ENCODE measurements at places on chromosomes 4 and X.

DNA sequence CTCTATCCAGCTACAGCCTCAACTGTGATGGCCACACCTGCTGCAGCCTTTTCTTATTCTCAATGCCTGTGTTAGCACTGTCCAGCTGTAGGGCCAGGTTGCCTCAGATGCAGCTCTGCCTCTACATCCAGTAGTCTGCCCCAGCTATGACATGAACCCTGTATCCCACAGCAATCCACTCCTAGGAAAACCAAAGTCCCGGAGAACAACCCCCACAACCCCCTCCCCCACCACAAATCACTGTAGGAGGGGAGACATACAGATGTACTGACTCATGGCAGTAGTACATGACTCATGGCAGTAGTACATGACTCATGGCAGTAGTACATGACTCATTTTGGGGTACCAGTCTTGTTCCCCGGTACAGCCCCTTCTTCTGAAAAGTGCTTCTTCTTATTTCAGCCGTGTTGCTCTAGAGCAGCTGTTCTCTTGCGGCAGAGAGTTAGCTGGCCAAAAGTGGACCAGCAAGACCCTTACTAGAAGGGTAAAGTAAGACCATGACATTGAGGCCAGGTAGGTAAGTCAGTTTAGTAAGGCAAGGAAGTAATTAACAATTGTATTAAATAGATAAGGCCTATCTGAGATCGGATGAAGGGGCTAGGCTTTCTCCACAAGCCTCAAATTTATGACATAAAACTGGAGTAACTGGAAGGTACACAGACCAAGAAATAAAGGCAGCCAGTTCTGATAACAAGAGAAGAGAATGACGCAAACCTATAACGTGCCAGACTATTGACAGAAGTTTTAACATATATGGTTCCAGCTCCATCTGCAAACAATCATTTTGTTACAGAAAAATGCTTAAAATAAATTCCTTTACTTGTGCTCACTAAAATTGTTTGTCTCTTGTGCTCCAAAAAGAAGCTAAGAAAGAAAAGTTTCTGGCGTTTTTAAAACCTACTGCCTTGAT is 221.4 kb downstream of the TACR3 start:
- no peak for DNase-seq

DNA sequence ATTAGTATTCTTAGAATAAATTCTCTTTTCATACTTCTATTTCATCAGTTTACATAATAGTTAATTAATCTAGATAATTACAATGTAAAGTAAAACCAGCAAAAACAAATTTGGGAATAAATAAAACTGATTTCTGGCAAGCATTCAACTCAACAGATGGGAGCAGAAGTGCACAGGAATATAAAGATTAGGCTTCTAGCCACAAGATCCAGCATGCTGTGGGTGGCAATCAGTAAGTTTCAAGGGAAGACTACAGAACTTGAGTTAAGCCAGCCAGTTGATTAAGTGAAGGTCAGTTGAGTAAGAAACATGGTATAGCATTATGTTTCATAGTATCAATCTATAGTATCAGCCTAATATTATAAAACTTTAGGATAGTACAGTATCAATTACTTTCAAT is 324.2 kb upstream of the AADAT start:
- no peak for DNase-seq

- DNase-seq = no peak
Observed at GRCh38 chr4:174284487-174284886, 776 bp downstream of the CEP44 start.

- DNase-seq = no peak
Observed at GRCh38 chrX:49767236-49767635, 61.9 kb upstream of the PAGE4 start.

DNA sequence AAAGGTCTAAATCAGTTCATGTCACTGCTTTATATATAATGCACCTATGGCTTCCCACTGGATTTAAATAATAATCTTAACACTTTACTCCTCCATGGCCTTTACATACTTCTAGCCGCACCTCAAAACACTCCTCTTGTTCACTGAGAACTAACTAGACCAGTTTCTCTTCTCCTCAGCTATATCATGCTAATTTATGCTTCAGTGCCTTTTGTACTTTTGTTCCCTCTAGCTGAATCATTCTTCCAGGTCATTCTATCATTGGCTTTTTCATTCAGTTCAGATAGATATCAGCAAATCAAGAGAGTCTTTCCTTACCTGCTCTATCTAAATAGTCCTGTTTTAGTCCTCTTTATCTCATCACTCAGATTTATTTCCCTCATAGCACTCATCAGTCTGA is 64.2 kb downstream of the TET2 start:
- DNase-seq = no peak

- no peak for DNase-seq
Observed at GRCh38 chr4:138320831-138321230, 78.7 kb upstream of the SLC7A11 start.

GRCh38 chr4:119646347-119647071 is 17.9 kb upstream of the PDE5A start:
- no peak for DNase-seq

DNA sequence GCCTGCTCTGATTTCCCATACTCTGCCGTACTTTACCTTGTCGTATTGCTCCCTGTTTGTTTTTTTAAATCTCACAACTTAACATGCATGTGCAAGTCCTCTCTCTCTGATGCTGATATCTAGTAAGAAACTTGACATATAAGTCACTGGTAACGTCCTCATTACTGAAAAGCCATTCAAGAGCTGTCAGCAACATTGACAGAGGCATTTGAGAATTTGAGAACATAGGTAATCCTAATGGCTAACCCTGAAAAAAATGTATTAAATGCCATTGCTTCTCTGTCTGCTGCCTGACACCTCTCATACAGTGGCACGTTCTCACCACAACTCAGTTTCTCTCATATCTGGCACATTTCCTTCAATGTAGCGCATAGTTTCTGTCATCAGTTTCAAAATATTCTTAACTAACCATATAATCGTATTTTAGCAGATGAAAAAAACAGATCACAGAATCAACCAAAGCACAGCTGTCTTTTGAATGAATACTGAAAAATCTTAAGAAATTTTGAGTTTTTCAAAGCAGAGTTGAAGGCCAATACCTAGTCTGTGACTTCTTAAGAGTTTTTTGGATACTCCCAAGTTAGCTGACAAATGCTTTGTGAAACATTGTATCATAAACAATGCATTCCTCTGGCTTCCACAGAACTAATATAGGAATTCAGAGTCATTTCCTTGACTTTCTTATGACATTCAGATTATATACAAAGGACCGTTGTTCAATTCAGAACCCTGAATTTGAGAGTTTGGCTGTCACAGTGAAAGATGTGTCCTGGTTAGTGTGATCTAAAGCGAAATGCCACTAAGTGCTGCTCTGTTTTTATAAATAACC is 996.4 kb downstream of the C4orf33 start:
- DNase-seq = no peak

DNA sequence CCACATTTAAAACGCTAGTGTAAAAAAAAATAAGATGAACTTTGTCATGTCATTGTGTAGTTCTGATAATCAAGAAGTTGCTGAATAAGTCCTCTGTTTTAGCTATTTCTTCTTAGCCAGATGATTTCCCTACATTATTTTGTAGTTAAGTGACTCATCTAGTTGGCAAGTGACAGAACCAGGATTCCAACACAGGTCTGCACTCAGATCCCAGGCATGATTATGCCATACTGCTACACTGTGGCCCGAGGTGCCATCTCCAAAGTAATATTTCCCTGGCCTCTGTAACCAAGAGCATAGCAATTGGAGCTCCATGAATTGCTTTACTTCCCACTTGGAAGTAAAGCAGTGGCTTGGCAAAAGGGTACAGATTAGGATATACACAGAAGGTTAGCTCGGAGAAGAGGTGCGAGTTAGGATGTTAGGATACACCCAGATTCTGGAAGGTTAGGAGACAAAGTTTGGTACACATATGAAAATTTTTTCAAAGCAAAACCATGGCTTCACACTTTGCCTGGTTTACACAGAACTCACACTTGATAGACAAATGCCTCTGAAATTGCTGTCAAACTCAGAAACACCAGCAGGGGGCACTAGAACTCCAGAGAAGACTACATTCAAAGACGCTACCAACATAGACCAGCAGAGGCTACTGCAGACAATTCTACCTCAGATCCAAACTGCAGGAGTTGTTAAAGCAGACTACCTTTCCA is 41.4 kb downstream of the SRPX2 start:
- DNase-seq = peak; percentile 40

GRCh38 chr4:41890085-41890484 is 45.1 kb upstream of the TMEM33 start:
- no peak for DNase-seq

- DNase-seq = no peak
Observed at GRCh38 chrX:100606753-100607152, 22.0 kb downstream of the TNMD start.

DNA sequence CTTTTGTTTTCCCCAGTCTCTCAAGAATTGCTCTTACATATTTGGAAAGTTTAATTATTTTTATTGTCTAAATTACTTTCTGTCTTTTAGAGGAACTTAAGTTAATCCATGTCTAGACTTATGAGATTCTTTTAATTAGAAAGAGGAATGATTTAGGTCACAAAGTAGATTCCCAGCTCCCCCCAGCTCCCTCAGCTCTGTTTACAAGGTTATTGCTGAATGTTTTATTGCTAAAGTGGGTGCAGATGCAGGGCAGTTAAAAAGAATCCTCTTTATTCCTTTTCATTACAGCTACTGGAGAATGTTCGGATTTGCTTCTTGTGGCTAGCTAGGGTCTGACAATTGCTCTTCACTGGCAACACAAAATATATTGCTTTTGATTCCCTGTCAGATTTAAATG is 33.7 kb upstream of the CCKAR start:
- DNase-seq = no peak

GRCh38 chrX:68354879-68355628 is 78.2 kb downstream of the OPHN1 start:
- no peak for DNase-seq

DNA sequence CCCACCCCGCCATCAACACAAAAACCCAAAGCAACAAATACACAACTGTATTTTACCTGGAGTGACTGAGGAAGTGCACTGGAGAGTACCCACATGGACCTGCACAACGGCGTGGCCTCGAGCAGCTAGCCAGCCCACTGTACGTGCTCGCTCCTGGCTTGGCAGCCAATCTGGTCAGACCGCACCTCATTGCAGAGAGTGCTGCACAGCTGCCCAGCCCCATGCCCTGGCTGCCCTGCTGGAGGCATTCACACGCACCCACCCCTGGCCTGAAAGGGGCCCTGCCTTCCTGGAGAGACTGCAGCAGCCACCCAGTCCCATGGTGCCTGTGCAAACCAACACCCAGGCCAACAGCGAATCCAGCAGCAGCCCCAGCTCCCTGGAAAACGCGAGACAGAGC is 116.3 kb downstream of the GALNTL6 start:
- DNase-seq = no peak
